HFFc6 (cell line): ENCODE measurements at places on chromosomes 11 and 22.

DNA sequence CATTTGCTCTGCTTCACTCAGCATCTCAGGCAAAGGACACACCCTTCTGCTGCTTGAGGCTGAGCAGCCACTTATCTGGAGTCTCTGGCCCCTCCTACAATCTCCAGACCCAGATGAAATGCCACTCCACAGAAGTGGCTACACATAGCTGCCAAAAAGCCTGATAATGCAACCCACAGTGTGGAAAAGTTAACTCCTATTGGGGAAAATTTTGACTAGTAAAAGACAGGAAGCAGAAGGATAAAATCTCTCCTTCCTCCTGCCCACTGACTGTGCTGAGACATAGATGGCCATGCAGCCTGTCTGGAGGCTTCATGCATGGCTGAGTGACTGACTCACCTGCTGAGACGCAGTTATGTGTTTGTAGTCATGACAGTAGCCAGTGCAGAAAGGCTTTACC is 92.3 kb upstream of the TEAD1 start:
- DNase-seq = peak; percentile 93

GRCh38 chr11:76007166-76007565 is 192.2 kb downstream of the UVRAG start:
- no peak for DNase-seq

GRCh38 chr11:1237128-1237580 is 14.3 kb downstream of the MUC5B start:
- DNase-seq = no peak

DNA sequence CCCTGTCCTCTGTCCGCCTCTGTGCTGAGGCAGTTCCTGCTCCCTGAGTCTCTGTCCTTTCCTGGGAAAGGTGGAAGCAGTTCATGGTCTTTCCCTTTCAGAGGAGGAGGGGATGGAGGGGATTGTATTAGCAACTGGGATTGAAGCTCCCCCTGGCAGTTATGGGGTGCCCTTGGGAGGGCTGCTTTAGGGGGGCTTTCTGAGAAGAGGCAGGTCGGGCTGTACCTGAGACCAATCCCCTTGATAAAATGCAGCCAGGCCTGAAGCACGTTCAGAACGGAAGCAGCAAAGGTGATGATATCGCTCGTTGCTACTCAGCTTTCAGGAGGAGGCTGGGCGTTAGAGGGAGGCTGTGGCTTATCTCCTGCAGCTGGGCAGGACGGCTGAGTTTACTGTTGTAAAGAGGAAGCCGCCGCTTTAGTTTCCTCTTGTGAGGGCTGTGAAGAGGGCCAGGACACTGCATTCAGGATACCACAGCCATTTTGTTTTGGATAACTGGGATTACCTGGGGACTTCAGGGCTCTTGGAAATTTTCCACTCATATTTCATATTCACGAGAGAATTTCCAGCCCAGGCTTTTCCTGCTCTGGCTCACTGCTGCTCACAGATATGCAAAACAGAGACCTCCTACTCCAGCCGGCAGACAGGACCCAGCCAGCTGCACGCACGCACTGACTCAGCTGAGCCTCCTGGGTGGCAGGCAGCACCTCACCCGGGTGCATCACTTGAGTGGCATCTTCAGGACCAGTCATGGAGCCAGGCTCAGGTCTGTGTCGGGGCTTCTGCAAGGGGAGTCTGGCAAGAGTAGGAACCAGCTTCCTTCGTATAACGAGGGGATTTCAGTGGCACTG is 798 bp downstream of the AMPD3 start:
- peak; percentile 85 for DNase-seq

GRCh38 chr11:107592813-107593212 is 1.9 kb downstream of the ELMOD1 start:
- no peak for DNase-seq

DNA sequence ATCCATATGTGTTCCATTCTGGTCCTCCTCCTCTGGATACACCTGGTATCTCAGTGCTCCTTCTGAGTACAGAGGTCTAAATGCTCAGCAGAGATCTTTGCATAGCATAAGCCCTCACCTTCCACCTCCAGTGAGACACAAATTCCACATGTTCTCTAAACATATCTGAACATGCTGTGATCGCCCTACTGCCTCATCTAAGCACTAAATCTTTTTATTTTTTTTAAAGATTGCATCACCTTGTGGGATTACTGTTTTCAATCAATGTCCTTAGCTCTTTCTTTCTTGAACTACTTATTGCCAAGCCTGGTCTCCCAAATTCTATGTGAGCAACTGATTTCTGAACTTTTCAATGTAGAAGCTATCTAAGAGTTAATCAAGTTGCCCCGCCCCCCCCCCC is 113.4 kb downstream of the TRPC6 start:
- no peak for DNase-seq

- no peak for DNase-seq
Measured at GRCh38 chr11:121522043-121522941, 69.5 kb upstream of the SORL1-AS1 start.
